PC-9 (cell line): ENCODE measurements at places on chromosomes 7 and 10. TPM values are rescaled to one million over a fixed set of nuclear protein-coding genes. Genes with fewer than 3 reads are reported as not detected.

Gene PRSS1
- total RNA-seq: 0.94 TPM in 1 of 2 replicates, not detected in the other

Gene NEUROD6
- not detected in 2 replicates for total RNA-seq

Gene LIPN
- total RNA-seq: not detected in 2 replicates

DNA sequence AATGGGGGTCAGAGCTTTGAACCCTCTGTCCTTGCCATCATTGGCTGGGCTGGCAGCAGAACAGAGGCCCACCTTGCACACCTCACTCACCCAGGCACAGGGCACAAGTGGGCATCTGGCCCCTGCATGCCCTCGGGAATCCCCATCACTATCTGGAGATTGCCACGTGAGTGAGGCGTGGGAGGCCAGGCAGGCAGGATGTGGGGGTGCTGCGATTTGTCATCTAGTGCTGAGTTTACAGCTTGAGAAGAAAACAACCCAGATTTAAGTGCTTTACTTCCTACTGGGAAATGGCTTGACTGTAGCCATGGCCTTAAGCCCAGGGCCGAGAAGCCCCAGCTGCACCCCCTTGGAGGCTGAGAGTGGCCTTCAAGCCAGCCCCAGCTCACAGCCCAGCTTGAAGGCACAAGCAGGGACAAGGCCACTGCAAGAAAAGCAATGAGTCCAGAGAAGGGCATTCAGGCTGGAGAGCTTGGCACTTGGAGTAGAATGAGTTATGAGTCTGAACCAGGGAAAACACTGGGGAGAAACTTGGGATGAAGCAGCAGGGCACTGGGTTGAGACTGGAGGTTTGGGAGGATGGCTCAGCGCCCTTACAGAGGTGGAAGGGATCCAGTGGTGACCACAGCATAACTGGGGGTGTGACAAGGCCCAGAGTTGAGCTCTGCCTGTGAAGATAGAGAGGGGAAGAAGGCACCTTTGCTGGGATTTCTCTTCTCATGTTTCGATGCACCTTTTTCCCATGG, 123.0 kb downstream of the CXCL12 start:
- no peak for DNase-seq

DNA sequence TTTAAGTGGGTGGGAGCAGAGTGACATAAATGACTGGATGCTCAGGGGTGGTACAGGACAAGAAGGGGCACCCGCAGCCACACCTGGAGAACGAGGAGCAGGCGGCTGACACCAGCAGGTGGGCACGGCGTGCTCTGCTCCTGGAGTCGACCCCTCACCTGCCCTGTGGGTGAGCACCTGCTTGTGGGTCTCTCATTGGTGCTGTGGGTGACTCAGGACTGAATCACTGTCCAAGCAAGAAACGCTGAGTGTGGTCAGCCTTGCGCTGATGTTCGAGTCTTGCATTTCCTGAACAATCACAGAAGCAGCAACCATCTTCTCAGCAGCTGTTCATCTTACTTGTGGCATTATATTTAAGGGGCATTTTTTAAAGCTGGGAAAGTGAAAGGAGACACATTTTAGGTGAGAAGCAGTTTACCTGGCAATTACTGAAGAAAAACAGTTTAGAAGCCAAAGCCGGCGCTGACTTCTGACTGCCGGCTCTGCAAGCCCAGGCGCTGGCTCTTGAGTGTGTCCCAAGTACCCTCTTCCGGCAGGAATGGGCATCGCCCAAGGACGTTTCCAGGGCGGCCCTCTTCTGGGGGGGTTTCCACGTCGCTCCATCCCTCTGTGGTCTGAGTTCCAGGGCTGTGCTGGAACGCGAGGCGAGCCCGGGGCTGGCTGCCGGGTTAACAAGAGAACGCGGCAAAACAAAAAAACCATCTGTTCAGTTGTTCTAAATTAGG, 145.2 kb upstream of the PFKP start:
- DNase-seq: no peak

DNA sequence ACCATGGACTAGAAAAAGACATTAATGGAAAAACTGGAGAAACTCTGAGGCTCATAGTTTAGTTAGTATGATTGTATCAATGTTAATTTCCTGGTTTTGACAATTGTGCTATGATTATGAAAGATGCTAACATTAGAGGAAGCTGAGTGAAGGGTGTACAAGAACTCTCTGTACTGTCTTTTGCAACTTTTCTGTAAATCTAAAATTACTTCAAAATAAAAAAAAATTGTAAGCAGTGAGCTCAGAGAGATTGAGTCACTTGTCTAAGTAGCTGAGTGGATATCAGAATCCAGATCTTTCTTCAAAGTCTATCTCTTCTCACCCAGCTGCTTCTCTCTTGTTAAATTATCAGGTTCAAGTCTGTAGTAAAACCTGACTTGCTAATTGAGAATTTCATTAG, 181.1 kb downstream of the PLCE1 start:
- no peak for DNase-seq

- DNase-seq: no peak
These were observed 14.6 kb downstream of the PPIF start for GRCh38 chr10:79361726-79362397.
